Glomerular endothelial cell (primary cell): ENCODE measurements at places on chromosomes 1 and 21.

DNA sequence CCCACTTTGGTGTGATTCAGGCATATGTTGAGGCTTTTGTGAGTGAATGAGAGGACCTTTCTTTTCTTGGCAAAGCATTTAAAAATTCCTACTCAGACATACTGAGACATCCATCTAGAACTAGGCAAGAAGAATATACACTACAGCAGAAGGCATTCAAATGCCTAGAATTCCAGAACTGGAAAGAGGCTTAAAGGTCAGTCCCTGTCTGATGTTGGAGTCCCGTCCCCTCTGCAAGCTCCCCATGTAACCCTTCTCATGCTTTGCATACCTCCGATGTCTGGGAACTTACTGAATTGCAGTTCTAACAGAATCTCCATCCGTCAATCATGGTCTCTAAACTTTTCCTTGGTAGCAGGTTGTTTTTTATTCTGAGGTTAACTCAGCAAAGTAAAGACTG lies 152.9 kb downstream of the ATP6V1G3 start:
- DNase-seq = no peak

- DNase-seq = no peak
These were observed 30.8 kb upstream of the VTCN1 start for GRCh38 chr1:117241512-117241911.

DNA sequence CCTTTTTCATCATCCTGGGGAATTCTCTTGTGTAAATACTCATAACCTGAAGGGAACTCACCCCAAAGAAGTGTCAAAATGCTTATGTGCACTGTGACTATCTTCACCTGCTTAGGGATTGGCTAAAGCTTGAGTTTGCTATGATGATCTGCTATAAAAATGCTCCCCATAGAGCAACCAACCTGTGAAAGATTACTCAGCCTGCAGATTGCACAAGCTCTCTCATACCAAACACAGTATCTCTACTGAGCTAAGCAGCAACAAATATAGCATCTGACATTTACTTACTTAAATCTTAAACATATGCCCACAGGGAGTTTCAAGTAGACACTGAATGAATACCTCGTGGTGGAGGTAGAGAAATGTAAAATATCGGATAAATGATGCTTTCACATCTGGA lies 725.8 kb downstream of the MRPL39 start:
- no peak for DNase-seq

GRCh38 chr1:22502202-22502601 lies 50.6 kb downstream of the ZBTB40 start:
- no peak for DNase-seq

GRCh38 chr1:203281851-203282661 lies 23.3 kb upstream of the BTG2 start:
- no peak for DNase-seq

DNA sequence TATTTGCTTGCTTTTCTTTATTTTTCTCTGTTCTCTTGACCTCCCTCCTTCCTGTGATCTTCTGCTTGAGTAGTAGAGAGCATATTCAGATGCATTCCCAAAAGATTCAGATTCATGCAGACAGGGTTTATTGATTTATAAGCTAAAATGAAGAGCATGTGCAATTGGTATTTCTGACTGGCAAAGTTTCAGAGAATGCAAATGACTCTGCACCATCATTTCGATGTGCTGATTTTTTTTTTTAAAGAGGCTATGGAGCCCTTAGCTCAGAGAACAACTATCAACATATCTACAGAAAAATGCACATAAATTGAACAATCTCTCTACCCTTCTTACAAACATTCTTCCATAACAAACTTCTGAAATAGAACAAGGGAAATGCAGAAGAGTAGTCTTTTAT lies 312.0 kb downstream of the VAV3 start:
- no peak for DNase-seq

DNA sequence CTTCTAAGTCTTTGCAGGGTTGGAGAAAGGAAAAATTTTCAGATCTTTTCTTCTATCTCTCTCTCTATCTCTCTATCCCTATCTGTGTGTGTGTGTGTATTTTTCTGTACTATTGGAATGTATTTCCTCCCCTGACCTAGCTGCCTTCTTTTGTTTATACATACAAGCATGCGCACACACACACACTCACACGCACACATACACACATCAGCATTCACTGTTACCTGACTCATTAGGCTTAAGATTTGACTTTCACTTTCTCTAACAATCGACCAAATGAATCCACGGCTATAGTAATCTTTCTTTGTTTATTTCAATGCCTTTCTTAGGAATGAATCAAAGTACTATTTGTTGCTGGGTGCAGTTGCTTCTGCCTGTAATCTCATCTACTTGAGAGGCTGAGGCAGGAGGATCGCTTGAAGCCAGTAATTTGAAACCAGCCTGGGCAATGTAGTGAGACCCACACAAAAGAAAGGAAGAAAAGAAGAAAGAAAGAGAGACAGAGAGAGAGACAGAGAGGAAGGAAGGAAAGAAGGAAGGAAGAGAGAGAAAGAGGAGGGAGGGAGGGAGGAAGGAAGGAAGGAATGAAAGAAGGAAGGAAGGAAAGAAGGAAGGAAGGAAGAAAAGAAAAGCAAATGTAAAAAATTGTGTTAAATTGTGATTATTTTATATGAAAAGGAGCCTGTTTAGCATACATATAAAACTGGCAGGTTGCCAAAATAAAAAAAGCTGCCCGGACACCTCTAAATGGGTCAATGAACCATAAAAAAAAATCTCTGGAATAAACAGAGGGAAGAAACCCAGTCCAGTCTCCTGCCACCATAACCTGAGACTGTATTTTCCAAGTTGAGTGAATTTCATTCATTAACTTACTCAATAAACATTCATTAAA lies 206.8 kb downstream of the ZNF326 start:
- no peak for DNase-seq

DNA sequence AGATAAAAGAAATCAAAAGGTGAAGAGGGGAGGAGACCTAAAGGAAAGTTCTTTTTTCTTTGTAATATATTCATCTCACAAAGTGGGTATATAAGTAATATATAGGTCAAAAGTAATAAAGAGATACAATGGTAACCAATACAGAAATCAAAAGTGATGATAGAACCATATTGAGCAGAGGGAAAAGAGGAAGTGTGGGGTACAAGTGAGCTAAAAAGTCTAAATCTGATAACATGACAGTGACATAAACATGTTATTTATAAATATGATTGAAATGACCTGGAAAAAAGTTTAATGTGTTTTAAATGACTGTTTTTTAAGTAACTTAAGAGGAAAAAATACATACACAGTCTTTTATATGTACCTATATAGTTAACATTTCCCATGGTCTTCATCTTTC lies 70.5 kb downstream of the MRPL39 start:
- no peak for DNase-seq

DNA sequence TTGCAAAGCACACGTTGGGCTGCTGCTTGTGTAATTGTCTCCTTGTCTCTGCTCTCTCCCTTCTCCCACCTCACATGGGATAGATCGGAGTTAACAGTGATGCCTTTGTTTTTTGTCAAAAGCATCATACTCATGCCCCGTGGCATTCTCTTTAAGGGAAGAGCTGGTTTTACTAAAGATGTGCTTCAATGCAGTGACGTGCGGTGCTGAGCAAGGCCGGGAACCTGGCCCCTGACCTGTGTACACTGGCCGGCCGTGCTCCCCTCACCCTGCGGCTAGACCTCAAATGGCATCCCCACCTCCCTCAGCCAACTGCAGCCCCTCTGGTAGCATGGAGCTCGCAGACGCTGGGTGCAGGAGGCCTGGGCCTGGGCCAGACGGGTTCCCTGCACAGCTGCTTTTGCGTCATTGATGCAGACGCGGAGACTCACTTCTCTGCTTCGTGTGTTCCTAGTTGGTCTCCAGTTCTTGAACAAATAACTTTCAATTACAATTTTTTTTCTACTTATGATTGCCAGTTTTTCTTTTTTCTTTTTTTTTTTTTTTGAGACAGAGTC lies 19.9 kb downstream of the AGPAT3 start:
- DNase-seq = no peak

DNA sequence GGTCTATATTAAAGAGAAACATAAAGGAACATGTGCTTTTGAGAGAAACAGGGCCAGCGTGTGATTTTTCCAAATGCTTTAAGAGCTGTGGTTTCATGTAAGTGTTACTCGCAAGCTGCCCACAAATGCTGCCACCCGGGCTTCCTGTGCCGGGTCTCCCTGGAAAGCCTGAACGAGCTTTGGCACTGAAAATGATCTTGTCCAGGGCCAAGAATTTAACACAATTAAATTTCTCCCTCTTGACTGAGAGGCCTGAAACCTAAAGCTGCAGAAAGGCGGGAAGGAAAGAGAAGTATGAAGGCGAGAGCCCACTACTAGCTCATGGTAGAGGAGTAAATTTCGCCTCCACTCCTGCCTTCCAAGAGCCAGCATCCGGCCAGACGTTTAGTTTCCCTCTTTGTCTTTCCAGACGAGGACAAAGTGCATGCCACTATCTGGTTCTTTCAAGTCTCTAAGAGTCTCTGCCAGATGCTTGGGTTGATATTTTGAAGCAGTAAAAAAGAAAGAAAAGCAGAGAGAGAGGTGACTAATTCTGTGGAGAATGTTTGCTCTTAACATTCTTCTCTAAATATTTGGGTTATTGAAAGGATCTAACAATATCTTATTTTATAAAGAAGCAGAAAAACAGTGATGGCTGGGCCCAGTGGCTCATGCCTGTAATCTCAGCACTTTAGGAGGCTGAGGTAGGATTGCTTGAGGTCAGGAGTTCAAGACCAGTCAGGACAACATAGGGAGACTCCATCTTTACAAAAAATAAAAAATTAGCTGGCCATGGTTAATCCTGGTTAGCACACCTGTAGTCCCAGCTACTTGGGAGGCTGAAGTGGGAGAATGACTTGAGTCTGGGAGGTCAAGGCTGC lies 100.0 kb upstream of the HNRNPU start:
- no peak for DNase-seq

GRCh38 chr1:181804989-181805388 lies 256.5 kb downstream of the ZNF648 start:
- no peak for DNase-seq

DNA sequence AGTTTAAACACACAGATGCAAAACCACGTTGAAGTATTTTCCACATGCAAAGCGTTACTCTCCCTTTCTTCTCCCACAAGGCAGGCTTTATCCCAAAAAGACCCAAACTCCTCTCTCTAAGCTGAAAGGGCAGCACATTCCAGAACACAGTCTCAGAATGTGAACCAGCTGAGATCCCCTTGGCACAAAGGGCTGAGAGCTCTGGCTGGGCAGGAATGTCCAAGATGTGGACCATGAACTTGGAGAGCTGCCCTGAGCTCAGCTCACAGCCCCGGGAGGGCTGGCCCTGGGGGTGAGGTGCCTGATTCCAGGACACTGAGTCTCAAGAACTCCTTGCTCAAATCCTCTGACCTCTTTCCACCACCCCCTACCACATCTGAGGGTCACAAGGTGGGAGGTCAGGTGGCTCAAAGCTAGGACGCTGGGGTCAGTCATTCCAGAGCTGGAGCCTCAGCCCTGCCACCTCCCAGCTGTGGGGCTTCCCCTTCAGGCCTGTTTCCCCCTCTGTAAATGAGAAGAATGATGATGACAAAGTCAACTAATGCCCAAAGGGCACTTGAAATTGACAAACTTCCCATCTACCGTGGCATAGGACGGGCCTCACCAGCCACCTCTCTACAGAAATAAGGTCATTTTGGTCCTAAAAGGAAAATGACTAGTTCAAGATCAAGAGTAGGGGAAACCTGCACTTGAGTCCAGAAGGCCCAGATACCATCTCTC lies 11.5 kb downstream of the ALDH4A1 start:
- DNase-seq = no peak

- DNase-seq = no peak
These were observed 25.8 kb downstream of the SHISAL2A start for GRCh38 chr1:52658795-52659194.

DNA sequence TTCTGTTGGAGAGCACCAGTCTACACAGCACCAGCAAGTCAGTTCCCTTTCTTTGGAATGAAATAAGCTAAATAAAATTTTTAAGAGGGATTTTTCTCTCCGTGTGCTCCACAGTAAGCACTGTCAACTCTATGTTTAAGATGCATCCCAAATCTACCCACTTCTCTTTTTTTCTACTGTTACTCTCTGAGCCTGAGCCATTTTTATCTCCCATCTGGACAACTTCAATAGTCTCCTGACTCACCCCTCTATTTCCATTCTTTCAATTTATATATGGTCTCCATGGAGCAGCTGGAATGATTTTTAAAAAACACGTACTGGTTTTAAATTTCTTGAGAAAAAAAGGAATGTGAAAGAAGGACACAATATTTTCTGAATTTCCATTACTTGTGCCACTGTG lies 24.7 kb upstream of the CCT8 start:
- DNase-seq = no peak

- DNase-seq = no peak
These were observed 54.2 kb upstream of the SLC44A3 start for GRCh38 chr1:94765958-94766357.

- no peak for DNase-seq
These were observed 267.5 kb upstream of the RAB4A start for GRCh38 chr1:229003233-229004031.

DNA sequence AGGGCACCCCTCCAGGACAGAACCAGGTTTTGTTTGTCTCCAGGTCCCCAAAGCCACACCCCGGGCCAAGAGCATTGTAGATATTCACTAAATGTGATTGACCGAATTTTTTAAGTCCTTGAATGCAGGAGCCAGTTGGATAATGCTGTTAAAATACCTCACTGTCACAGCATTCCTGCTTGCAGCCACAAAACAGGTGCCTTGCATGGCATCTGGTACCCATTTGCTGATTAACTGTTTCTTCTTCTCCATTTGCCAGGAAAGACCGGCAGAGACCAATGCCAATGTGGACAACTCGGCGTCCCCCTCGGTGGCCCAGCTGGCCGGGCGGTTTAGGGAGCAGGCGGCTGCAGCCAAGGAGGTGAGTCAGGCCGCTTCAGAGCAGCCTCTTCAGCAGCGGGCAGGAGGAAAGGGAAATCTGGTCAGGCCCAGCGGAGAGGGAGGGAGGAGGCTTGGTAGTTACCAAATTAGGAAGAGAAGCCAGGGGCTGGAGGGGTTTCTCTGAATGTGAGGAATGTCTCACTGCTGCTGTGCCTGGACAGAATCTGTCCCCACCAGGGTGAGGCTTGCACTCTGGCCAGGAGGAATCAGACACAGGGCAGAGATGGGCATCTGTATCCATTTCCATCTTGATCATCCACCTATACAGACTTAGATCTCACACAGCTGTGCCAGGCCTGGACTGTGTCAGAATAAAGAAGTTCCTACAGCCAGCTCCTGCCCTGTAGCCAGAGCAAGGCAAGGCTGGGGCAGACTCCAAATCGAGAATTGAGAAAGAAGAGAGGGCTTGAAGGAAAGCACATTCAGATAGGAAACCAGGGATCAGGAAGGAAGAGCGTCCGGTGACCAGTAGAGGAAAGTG lies 37.9 kb upstream of the MPZL1 start:
- no peak for DNase-seq

- no peak for DNase-seq
These were observed 17.6 kb downstream of the PADI1 start for GRCh38 chr1:17222557-17222956.

DNA sequence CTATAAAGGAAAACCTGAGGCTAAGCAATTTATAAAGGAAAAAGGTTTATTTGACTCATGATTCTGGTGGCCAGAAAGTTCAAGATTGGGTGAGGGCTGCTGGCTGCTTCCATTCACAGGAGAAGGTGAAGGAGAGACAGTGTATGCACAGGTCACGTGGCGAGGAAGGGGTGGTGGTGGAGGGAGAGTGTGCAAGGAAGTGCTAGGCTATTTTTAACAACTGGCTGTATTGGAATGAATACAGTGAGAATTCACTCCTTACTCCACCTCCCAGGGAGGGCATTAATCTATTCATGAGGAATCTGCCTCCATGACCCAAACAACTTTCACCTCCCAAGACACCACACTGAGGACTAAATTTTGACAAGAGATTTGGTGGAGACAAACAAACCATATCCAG lies 51.0 kb downstream of the SYDE2 start:
- no peak for DNase-seq

GRCh38 chr1:114467491-114467890 lies 43.5 kb downstream of the TRIM33 start:
- DNase-seq = no peak
